ENCODE measurements at places on chromosomes 5 and 9.

GRCh38 chr9:98222885-98223691 is 30.7 kb upstream of the CORO2A start:
- DNase-seq: no peak

DNA sequence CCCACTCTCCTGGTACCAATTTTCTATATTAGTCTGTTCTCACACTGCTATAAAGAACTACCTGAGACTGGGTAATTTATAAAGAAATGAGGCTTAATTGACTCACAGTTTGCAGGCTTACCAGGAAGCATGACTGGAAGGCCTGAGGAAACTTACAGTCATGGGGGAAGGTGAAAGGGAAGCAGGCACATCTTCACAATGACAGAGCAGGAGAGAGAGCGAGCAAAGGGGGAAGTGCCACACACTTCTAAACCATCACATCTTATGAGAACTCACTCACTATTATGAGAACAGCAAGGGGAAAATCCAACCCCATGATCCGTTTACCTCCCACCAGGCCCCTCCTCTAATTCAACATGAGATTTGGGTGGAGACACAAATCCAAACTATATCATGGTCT is 72.2 kb downstream of the ATG10 start:
- DNase-seq: no peak

DNA sequence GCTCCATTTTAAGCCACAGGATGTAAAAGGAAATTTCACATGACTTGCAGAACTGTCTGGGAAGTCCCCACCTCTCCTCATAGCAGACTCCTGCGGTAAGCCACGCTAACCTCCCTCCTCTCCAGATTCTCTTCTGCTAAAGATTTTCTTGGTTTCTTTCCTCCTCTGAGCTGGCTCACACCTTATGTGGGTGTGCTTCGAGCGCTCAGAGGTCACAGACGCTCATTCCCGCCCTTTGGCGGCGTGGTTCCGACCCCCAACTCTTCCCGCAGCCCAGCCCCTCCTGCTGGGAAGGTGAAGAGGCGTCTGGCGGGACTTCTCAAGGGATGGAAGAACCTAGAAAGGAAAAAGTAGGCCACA is 32.9 kb upstream of the CDK20 start:
- no peak for DNase-seq

- no peak for DNase-seq
Measured at GRCh38 chr9:6917162-6917561, 159.4 kb downstream of the KDM4C start.

- DNase-seq: no peak
Measured at GRCh38 chr9:3455094-3455493, 70.7 kb downstream of the RFX3 start.

GRCh38 chr9:111298731-111299598 is 31.1 kb downstream of the OR2K2 start:
- DNase-seq: peak; percentile 60

- peak; percentile 15 for DNase-seq
Measured at GRCh38 chr9:4420351-4420750, 69.9 kb upstream of the SLC1A1 start.

DNA sequence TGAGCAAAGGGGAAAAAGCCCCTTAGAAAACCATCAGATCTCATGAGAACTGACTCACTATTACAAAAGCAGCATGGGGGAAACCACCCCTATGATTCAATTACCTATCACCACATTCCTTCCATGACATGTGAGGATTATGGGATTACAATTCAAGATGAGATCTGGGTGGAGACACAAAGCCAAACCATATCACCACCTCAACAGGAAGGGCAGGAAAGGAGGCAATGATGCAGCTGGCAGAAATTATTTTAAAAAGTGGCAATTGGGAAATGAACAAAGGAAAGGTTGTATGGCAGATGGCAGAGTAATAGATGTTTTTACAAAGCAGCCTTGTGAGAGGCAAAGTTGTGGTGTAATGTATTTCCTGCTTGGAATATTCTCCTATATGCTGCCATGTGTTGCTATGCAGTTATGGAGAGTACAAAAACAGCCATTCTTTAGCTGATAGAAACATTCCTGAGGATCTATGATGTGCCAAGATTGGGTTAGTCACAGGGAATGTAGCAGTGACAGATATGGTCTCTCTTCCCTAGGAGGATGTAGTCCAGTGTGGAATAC is 138.8 kb downstream of the SMC2 start:
- peak; percentile 39 for DNase-seq

DNA sequence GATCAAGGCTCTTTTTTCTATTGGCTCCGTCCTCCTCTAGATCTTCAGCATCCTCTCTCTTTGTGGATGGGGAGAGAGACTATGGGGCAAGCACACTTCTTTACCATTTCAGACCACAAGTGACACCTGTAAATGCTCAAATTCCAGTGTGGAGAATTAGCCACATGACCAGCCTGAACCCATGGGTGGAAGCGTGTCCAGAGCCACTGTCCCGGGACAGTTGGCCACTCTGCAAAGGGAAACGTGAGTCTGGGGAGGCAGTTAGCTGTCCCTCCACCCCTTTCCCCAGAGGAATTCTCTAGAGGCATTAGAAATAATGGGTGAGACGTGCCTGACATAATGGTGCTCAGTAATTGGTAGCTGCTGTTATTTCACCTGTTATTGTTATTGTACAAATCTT is 40.9 kb downstream of the AMBP start:
- no peak for DNase-seq

- DNase-seq: no peak
Measured at GRCh38 chr9:113219186-113219936, 1.7 kb downstream of the FKBP15 start.

GRCh38 chr9:120308495-120308894 is 271.5 kb downstream of the CDK5RAP2 start:
- no peak for DNase-seq

DNA sequence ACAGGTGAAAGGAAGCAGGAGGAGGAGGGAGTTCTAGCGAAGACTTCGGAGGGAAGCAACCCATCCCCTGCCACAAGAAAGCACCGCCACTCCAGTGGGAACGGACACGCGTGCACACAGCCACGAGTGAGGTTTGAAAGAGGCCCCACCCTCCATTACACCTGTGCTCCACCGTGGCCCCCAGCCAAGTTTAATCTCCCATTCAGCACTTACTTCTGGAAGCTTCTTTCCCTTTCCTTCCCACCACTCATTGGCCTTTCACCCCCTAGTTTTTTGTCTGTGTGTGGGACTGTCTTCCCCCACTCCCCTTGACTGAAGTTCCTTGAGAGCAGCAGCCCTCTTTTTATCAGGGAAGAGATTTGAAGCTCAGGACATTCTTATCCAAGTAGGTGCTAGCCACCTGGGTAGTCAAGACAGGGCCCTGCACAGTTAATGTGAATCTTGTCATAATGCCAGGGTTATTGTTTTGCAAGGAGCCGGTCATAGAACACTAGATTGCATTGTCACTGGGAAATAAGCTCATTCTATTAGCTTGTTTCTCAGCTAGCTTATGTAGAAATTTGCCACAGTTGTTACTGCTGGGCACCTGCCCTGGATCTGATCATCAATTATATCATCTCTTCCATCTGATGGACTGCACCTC is 256.0 kb downstream of the DOCK8 start:
- no peak for DNase-seq

DNA sequence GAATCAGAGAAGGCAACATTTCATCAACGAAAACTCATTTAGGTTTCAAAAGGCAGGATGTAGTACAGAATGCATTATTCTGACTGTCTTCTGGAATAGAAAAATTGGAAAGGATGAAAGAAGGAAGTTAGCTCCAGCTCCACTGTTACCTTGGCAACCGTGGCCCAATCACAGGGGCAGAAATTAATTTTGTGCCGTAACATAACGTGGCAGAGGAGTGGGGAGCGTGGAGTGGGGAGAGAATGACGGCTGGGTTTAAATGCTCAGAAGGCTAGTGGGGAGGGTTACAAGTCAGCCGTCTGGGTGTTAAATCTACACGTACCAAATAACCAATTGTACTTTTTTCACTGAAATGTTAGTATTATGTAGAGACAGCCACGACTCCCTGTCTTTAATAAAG is 32.3 kb upstream of the EQTN start:
- no peak for DNase-seq

DNA sequence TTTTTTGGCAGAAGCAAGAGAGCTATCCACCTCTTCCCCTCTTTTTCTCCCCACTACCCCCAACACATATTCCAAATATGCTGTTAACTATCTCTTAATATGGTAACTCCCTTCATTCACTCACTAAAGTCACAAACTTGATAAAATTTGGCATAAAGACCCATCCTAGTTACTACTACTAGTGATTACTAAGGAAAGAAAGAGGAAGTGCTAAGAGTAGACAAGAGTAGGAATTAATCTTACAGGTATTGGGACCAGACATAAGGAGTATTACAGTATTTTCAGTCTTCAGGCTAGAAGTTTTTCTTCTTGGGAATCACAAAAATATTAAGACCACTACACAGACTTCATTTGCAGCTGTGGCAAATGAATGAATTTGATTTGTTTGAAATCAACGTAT is 2.2 kb downstream of the ADAMTS6 start:
- DNase-seq: no peak

DNA sequence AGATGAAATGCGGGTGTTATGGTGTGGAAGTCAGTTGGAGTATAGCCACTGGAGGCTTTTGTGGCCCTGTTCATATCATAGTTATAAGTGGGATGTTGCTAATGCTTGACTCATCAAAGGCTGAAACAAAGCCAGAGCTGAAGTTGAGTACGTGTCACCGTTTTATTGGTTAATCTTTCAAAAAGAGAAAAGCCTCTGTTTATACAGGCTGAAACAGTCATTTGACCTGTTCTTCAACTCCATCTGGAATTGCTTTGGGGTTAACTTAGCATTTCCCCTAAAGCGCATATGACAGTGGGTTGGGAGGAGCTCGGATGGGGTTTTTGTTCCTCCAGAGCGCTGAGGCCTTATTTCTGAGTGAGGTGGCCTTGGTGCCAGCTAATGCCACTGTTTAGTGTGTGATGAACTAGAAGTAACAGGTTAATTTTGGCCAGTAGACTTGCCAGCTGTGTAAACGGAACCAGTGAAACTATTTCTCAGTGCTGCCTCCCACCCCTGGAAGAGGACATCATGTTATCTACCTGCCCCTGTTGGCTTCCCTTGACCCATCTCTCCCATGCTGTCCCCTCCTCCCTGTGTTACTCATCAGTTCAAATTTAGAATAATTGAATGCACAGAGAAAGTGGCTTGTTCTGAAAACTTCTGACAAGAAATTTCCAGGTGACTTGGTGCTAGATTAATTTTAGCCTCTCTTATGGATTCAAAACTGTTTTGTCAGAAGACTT is 34.2 kb downstream of the MTAP start:
- no peak for DNase-seq

GRCh38 chr5:97087138-97087537 is 55.3 kb downstream of the LIX1 start:
- DNase-seq: no peak

GRCh38 chr9:88399966-88400365 is 11.7 kb downstream of the SPIN1 start:
- DNase-seq: peak; percentile 92
